ENCODE measurements at places on chromosomes 16 and 17. TPM values are rescaled to one million over a fixed set of nuclear protein-coding genes. Genes with fewer than 3 reads are reported as not detected.

TVP23A gene
- 0.07 TPM for total RNA-seq

KCTD19 gene
- not detected for total RNA-seq

RNF167 gene
- total RNA-seq: 148 TPM

ZNF48 gene
- 15.2 TPM for total RNA-seq

CHST6 gene
- 0.16 TPM for total RNA-seq

ITGAL gene
- total RNA-seq: not detected

SOCS1 gene
- total RNA-seq: 9.1 TPM

PRSS27 gene
- 1.8 TPM for total RNA-seq

CDK5R1 gene
- 5.8 TPM for total RNA-seq

MTHFSD gene
- total RNA-seq: 10.7 TPM

PABPN1L gene
- not detected for total RNA-seq

ITGB3 gene
- total RNA-seq: 5.0 TPM

TSNAXIP1 gene
- 0.64 TPM for total RNA-seq

TMEM114 gene
- total RNA-seq: not detected

DNAH2 gene
- 0.01 TPM for total RNA-seq

MMP15 gene
- total RNA-seq: 42.3 TPM

DPEP2 gene
- not detected for total RNA-seq
